ENCODE measurements at places on chromosomes 16 and 17.

DNA sequence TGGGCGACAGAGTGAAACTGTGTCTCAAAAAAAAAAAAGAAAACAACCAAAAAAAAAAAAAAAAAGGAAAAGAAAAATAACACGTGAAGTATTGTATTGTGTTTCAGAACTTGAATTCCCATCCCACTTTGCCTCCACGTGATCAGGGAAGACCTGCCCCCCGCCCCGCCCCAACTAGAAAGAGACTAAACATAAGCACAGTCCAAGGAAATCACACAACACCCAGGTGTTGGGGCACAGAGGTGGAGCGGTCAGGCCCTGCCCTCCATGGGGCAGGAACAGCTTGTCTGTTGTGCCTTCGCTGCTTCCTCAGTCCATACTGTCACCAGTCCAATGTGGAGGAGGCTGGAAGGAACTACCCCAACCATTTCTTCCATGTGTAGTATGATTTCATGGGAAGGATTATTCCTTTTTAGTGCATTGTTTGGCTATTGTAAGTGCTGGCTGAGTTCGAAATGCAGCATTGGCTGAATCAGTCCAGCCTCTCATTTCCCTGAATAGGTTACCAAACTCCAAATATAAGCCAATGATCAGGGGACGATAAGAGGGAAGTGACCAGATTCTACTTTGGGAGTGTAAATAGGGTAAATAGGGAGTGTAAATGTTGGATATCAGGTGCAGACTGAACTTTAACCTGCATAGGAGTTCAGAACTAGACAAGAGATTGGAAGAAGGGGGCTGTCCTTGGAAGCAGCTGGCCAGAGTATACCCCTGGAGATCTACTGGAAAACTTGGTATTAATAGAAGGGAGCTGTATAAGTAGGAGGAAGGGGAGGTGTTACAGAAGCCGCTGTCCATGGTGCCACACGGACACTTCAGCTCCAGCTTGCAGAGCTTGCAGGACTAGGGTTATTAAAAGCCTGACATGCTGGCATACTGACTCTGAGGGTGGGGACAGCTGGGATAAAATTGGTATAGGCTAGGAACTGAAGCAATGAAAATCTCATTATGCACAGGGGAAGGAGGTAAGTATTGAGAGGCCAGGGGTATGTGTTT, 50.7 kb downstream of the TANGO6 start:
- DNase-seq = peak; percentile 33

DNA sequence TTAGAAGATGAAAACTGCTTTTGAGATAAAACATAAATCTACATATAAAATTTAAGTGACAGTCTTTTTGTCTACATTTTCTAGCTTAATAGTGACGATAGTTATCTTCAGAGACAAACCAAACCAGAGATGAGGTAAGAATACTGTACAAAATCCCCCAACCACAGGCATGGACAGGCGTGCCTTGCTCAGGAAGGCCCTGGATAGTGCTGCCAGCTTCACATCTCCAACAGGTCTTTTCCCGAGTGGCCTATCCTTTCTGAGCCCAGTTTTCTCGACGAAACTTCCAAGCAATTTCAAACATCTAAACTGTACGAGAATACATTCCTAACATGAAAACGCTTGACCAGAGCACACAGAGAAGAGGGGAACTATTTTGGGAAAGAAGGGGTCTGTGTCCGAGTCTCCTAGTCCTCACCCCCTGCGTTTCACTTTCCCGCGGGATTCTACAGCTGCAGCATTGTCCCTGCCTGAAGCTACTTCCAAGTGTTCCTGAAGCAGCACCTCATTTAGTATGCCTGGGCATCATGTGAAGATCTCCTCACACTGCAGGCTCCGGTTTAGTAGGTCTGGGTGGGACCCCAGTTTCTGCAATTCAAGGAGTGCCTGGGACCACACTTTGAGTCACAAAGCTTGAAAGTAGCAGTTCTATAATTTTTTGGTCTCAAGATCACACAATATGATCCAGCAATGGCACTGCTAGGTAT, 37.8 kb downstream of the GNA13 start:
- DNase-seq = no peak

DNA sequence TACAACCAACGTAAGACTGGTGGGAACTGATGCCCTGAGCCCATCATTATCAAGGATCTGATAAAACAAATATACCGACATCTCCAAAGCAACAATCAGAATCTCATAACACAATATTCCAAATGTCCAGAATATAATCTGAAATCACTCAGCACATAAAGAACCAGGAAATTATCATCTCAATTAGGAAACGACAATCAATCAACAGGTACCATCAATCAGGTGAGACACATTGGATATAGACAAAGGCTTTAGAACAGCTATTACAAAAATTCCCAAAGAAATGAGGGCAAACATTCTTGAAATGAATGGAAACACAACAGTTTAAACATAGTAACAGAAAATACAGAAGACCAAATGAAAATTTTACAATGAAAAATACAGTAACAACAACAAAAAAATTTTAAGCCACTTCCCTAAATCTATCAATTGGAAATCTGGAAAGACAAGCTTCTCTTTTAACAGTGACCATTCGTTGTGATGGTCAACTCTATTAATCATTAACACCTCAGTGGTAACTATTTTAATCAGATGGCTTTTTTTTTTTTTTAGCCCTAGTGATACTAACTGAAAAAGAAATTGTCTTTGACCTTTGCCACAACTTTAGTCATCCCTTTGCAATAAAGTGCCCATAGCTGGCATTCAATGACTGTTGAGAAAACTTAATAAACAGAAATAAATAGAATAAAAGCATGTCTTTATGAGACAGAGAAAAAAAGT, 70.4 kb downstream of the USP32 start:
- DNase-seq = peak; percentile 81

GRCh38 chr16:21647562-21648164, 4.7 kb downstream of the IGSF6 start:
- DNase-seq = no peak

DNA sequence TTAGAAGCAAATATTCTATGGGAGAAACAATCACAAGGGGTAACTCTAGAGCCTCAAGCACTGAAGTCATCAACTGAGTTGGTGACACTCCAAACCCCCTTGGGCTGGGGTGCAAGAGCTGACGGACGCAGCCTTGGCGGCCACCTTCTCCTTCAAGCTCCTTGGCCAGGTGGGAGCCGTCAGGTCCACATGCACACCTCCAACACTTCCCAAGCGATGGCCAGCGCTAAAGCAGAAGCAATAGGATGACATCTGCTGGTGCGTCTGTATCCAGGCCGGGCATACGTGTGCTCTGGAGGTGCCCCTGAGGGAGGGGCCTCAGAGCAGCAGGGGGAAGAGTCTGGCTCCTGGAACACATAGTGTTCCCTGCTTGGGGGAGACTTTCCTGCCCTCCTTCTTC, 12.2 kb upstream of the FOXJ1 start:
- DNase-seq = no peak

- no peak for DNase-seq
Observed at GRCh38 chr17:65131240-65131639, 5.9 kb upstream of the RGS9 start.

- no peak for DNase-seq
Observed at GRCh38 chr16:58442547-58442946, 50.3 kb downstream of the GINS3 start.

DNA sequence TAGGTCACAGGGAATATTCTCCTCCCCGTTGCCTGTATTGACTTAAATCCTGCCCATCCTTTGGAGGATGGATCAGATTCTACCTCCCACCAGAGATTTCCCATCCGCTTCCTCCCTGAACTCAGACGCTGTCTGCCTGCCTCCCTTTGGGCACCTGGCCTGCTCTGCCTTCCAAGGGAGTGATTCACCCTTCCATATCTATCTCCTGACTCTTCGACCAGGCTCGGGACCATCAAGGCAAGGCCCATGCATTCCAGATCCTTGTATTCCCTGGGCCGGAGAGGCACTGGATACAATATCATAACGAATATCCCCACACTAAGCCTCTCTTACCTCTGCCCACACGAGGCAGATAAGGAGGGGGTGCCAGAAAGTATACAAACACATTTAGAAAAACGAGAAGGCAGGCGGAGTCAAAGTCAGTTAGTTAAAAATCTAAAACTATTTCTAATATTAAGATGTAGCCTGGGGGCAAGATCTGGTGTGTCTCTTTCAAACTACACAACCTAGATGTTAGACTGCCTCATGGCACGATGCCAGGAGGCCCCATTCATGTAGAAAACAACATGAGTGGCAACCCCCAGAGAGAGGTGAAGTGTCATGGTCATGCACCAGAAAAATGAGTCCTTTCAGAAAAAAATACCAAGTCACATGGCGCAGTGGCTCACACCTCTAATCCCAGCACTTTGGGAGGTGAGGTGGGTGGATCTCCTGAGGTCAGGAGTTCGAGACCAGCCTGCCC, 9.2 kb downstream of the PMP22 start:
- DNase-seq = no peak

GRCh38 chr17:66952031-66952524, 12.4 kb upstream of the CACNG4 start:
- DNase-seq = peak; percentile 98

DNA sequence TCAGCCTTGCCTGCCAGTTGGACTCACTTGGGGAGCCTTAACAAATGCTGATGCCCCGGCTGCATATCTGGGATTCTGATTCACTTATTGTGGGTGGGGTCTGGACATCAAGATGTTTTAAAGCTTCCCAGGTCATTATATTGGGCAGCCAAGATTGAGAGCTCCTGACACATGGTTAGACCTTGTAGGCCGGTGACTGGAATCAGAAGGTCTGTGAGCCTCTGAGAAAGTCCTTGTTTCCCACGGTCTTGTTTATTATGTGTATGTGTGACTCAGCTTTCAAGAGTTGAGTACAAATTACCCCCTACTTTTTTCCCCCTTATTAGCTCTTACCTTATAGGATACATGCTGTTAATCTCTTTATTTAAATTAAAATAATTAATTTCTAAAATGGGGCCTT, 103.5 kb downstream of the ABCC1 start:
- DNase-seq = peak; percentile 31

GRCh38 chr16:56413381-56413780, 12.0 kb downstream of the AMFR start:
- no peak for DNase-seq

- no peak for DNase-seq
Observed at GRCh38 chr16:53933407-53933806, 229.5 kb downstream of the FTO start.

DNA sequence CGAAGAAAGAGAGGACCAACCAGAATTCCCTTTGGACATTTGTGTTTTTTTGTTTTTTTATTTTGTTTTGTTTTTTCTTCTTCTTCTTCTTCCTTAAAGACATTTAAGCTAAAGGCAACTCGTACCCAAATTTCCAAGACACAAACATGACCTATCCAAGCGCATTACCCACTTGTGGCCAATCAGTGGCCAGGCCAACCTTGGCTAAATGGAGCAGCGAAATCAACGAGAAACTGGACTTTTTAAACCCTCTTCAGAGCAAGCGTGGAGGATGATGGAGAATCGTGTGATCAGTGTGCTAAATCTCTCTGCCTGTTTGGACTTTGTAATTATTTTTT, 3.6 kb downstream of the SOX9 start:
- DNase-seq = no peak

GRCh38 chr17:21292867-21293830, 8.6 kb downstream of the MAP2K3 start:
- DNase-seq = no peak

- DNase-seq = no peak
Observed at GRCh38 chr17:50828508-50829170, 6.7 kb upstream of the WFIKKN2 start.

DNA sequence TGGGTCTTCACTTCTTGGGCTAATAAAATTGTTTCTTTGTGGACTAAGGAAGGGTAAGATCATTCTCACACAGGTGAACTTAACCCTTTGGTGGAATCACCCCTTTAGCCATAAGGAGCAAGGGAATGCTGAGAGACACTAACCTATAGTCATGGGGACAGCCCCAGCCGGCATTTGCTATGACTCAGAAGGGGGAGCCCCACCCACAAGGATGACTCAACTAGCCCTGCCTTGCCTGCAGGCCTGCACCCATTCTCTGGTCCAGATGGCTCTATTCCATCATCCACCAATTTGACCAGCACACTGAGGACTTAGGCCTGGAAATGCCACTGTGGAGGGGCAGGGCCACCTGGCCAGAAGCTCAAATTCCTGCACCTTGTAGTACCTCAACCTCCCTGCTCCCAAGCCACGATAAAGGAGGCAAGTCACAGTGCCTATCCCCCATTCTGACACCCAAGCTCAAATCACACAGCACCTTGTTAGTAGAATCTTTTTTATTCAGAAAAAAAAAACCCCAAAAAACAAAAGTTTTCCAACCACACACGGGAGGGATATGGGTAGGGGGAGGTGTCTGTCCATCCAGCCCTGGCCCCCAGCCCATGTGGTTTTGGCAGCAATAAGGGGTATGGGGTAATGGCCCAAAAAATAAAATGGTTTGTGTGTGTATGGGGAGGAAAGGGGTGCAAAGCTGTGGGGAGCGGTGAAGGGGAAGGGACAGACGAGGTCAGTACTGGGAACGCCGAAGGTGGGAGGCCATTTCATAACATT, 3.0 kb downstream of the PFN1 start:
- DNase-seq = peak; percentile 79

- DNase-seq = no peak
Observed at GRCh38 chr17:55177159-55177854, 87.5 kb upstream of the HLF start.

DNA sequence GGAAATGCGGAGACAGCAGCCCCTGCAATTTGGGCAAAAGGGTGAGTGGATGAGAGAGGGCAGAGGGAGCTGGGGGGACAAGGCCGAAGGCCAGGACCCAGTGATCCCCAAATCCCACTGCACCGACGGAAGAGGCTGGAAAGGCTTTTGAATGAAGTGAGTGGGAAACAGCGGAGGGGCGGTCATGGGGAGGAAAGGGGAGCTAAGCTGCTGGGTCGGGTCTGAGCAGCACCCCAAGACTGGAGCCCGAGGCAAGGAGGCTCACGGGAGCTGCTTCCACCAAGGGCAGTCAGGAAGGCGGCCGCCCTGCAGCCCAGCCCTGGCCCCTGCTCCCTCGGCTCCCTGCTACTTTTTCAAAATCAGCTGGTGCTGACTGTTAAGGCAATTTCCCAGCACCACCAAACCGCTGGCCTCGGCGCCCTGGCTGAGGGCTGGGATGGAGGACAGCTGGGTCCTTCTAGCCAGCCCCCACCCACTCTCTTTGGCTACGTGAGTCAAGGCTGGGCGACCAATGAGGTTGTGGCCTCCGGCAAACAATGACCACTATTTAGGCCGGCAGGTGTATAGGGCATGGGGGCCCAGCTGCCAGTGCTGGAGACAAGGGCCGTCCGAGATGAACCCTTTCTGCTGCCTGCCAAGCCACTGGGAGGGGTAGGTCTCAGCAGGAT, 507 bp downstream of the SERPINF1 start:
- no peak for DNase-seq

GRCh38 chr16:23423496-23424049, 29.4 kb downstream of the COG7 start:
- DNase-seq = peak; percentile 97

- peak; percentile 56 for DNase-seq
Observed at GRCh38 chr16:28845293-28845692, 855 bp downstream of the TUFM start.

- DNase-seq = no peak
Observed at GRCh38 chr16:48350736-48351135, 34.5 kb downstream of the SIAH1 start.

- no peak for DNase-seq
Observed at GRCh38 chr17:28818819-28819221, 23.8 kb downstream of the FAM222B start.

- no peak for DNase-seq
Observed at GRCh38 chr17:11511696-11512095, 86.6 kb upstream of the DNAH9 start.

GRCh38 chr17:46097497-46097896, 95.7 kb downstream of the KANSL1 start:
- no peak for DNase-seq

- no peak for DNase-seq
Observed at GRCh38 chr17:10048629-10049350, 143.7 kb upstream of the RCVRN start.

GRCh38 chr16:29905668-29906067, 5.4 kb downstream of the ASPHD1 start:
- no peak for DNase-seq
